ENCODE measurements at places on chromosomes 16 and 17.

- no peak for DNase-seq
Observed at GRCh38 chr16:48180868-48181480, 25.2 kb upstream of the ABCC12 start.

DNA sequence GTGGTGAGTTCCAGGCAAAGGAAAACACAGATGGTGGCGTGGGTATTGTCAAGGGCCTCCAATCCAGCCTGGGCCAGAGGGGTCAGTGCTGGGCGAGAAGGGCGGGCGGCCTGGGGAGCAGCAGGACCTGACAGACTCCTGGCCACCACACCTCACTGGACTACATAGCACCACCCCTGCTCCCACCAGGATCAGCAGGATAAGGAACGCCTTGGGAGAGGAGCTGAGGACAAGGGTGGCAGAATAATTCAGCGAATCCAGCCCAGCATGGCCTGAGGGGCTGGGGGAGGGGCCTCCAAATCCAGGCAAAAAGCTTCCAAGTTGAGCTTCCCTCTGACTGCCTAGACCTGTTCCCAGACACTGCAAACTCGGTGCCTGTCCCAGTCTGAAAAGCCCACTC is 6.5 kb downstream of the DLX4 start:
- no peak for DNase-seq

DNA sequence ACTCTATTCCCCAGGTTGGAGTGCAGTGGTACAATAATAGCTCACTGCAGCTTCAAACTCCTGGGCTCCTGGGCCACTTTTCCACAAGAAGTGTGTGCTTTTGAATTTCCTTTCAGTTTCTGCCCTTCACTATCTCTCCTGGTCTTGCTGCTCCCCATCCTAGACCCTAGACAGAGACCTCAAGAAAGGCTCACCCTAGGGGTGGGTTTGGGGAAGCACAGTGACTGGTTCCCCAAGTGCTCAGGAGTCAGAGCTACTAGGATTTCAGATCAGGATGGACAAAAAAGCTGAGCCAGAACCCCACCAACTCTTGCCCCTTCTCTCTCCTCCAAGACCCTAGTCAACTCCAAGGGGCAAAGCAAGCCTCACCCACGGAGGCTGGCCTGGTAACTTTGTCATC is 1.6 kb upstream of the SEBOX start:
- no peak for DNase-seq

GRCh38 chr17:48328457-48328856 is 101.6 kb downstream of the SKAP1 start:
- no peak for DNase-seq

DNA sequence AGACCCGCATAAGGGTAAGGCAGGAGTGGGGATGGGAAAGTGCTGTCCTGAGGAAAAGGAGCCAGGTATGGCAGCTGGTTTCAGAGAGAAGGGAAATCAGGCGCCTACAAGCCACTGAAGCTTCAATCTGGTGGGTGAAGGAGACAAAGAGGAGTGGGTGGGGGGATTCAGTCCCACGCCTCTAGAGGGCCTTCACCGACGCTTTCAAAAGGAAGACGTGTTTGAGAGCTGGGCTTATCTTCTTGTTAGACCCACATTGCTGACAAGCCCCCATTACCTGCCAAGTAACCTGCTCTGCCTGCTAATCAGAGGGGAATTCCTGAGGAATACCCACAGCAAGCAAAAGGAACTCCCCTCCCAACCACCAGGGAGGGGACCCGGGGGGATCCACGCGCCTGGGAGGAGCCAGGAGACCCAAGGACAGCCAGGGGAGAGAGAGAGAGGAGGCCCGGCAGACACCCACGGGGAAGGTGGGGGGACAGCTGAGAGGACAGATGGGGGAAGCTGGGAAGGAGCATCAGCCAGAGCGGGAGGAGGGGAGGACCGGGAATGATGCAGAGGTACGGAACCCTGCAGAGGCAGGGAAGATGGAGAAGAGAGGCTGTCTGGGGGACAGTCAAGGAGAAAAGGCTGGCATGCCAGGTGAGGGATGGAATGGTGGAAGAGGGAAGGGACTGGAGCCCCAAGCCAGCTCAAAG is 1.0 kb downstream of the MTMR4 start:
- DNase-seq, result no peak

GRCh38 chr17:50188921-50189549 is 12.4 kb downstream of the COL1A1 start:
- DNase-seq, result no peak

- DNase-seq, result no peak
Observed at GRCh38 chr17:2084036-2084765, 29.3 kb downstream of the HIC1 start.

DNA sequence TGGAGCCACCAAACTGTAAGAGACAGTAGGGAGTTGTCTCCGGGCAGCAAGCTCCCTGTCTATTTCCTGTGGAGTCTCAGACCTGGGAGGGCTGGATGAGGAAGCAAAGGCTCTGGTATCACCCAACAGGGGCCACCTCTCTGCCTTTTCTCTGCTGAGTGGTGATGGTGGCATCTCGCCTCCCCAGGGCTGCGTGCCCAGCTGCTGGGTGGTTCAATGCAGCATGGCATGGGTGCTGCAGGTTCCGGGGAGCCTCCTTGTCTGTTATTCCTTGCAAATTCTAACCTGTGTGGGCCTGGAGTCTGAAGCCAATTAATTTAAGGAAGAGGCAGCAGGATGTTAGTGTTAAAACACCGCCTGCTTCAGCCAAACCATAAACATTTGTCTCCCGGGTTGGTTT is 78.2 kb downstream of the CCDC182 start:
- no peak for DNase-seq

GRCh38 chr17:56740481-56740880 is 93.2 kb downstream of the C17orf67 start:
- DNase-seq, result no peak

GRCh38 chr16:81522108-81522701 is 77.6 kb downstream of the CMIP start:
- DNase-seq, result no peak

DNA sequence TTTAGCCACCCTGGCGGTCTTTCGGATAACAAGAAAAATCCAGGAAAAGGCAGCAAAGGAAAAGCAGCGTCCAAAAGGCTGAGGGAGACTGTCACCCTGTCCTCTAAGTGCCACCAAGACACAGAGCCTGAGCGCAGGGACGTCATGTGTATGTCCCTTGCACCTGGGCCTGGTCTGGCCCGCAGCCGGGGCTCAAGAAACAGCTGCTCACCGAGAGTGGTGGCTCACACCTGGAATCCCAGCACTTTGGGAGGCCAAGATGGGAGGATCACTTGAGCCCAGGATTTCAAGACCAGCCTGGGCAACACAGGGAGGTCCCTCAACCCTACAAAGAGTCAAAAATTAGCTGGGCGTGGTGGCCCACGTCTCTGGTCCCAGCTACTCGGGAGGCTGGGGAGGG is 9.2 kb upstream of the MEAK7 start:
- no peak for DNase-seq

DNA sequence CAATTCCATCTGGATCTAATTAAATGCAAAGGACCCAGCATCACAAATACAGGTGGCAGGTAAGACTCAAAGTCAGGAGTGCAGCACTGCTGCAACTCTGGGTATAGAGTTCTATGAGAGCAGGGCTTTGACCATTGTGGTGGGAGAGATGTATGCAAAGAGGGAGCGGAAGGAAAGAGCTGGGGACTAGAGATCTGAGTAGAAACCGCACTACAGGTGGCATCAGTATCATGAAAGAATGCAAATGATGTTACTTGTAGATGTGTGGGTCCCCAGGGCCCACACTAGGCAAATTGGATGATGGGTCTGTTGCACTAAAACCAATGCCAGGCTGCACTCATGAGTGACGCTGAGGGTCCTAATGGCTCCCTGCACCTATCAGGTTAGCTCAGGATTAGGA is 287.1 kb upstream of the ASIC2 start:
- DNase-seq, result no peak

GRCh38 chr16:74275031-74275636 is 21.5 kb upstream of the PSMD7 start:
- no peak for DNase-seq

DNA sequence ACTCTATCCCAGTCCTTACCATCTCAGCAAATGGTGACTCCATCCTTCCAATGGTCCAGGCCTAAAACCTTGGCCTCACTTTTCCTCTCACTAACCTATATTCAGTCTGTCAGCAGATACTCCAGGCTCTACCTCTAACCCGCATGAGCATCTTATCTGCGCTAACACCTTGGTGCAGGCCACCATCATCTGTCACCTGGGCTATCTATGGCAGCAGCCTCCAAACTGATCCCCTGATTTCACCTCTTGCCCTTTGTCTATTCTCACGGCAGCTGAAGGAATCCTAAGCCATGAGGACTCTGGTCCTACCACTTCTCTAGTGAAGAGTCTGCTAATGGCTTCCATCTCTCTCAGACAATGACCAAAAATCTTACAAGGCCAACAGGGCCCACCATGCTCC is 57.9 kb upstream of the CCL1 start:
- no peak for DNase-seq

DNA sequence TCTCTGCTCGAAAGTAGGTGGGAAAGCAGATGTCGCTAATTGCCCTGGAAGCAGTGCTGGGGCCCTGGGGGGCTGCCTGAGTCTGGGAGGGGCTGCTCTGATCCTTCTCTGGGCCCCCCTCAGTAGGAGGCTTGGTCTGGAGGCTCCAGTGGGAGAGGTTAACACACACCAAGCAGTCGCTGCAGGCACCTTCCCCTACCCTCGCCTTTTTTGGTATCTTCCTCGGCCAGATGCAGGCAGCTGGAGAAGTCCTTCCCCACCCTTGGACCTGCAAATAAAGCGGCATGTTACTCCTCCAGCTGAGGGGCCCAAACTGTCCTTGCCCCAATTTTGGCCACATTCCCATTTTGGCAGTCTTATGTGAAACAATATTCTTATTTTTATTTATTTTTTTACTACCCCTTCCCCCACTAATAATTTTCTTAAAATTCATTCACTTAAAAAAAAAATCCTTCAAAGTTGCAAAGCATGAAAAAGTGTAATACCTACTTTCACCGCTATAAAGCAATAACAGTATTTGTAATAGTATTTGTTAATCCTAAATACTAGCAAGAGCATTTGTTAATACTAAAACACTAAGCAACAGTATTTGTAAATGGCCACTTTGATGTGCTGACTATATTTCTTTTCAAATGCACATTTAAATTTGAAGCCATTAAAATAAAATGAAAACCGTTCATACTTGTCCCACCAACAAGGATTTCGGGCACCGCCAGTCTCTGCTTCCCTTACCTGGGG is 15.0 kb downstream of the C16orf46 start:
- DNase-seq, result no peak

GRCh38 chr17:75722542-75723095 is 1.4 kb downstream of the ITGB4 start:
- DNase-seq, result no peak

DNA sequence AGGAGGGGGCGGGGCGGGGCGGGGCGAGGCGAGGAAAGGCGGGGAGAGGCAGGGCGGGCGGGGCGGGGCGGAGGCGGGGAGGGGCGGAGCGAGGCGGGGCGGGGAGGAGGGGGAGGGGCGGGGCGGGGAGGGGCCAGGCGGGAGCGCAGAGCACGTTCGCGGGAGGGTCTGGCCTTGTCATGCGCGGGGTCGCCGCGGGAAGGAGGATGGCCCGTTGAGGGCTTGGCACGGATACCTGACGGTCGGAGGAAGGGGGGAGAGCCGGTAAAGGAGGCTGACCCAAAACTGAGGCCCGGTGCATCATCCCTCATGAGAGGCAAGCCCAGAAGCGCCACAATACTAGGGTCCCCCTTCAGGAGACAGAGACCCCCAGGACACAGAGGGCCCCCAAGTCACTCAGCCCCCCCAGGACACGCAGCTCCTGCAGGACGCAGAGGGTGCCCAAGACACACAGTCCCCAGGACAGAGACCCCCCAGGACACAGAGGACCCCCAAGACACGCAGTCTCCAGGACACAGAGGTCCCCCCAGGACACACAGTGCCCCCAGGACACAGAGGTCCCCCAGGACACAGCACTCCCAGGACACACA is 593 bp upstream of the WDR45B start:
- no peak for DNase-seq

GRCh38 chr16:4830408-4830807 is 16.7 kb downstream of the GLYR1 start:
- DNase-seq, result no peak

DNA sequence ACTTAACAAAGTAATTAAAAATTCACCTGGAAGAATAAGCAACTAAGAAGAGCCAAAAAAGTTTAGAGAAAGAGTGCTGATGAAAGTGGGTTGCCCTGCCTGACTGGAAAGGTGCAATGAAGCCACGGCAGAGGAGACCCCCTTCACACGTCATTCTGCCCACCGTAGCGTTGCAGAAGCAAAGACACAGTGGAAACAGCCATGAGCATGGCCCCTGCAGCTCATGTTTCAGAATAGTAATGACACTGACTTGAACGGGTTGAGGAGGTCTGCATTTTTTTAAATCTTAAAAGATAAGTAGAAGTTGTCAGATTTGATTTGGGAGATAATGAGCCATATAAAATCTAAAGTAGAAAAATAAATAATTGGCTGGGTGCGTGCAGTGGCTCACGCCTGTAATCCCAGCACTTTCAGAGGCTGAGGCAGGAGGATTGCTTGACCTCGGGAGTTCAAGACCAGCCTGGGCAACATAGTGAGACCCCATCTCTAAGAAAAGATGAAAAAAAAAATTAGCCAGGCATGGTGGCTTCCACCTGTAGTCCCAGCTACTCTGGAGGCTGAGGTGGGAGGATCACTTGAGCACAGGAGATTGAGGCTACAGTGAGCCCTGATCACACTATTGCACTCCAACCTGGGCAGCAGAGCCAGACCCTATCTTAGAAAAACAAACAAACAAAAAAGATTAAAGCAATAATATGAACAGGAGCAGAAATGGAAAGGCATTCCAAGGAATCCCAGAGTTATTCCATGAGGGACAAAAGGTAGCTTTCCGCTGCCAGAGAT is 184.6 kb downstream of the LGALS9B start:
- DNase-seq, result no peak

- no peak for DNase-seq
Observed at GRCh38 chr17:75844530-75845057, 390 bp upstream of the UNC13D start.

DNA sequence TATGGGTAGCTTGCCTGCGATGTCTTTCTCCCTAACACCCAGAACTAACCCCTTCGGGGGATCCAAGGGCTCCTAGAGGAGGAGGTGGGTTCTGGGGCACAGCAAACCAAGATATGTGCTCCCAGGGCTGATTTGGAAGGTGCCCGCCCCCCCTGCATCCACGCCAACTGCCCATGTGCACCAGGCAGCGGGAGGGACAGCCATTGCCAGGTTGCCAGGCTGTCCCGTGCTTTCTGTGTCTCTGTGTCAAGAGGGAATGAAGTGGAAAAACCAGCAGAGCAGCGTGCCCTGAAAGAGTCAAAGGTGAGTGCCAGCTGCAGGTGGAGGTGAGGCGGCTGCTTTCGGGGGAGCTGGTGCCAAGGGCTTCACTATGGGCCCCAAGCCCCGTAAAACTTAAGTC is 6.4 kb downstream of the TEKT5 start:
- no peak for DNase-seq

All from brain pericyte (primary cell).